ENCODE measurements at places on chromosomes 11 and 22.

DNA sequence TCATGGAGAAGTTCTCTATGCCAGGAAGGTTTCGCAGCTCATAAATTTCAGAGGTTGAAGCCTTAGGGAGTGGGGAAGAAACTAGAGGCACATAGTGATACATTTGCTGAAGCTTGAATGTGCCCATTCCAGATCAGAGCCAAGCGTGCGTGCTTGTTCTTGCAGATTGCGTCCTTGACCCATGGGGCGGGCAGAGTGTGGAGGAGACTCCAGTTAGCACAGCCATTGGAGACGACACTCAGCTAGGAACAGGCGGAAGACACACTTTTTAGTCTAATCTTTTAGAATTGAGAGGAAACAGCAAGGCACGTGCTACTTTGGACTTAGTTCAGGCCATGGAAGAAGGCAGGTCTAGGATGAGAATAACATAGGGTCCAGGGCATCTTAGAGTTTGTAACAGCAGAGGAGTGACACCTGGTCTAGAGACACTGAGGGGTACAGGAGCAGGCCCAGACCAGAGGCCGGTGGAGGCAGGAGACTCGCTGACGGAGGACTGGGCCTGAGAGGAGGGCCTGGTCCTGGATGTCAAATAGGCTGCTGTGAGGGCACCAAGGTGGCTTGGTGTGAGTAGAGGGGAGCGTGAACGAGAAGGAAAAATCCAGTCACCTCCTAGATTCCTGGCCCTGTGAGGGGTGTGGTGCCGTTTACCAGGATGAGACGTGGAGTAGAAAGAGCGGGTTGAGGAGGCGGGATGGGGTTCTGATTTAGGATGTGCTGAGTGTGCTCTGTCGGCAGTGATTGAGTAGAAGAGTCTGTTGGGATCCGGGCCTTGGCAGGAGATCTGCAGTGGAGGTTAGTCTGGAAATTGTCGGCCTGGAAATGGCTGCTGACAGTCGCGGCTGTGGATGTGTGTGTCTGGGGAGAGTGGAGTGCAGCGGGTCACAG is 154.7 kb downstream of the TBC1D22A start:
- no peak for DNase-seq

DNA sequence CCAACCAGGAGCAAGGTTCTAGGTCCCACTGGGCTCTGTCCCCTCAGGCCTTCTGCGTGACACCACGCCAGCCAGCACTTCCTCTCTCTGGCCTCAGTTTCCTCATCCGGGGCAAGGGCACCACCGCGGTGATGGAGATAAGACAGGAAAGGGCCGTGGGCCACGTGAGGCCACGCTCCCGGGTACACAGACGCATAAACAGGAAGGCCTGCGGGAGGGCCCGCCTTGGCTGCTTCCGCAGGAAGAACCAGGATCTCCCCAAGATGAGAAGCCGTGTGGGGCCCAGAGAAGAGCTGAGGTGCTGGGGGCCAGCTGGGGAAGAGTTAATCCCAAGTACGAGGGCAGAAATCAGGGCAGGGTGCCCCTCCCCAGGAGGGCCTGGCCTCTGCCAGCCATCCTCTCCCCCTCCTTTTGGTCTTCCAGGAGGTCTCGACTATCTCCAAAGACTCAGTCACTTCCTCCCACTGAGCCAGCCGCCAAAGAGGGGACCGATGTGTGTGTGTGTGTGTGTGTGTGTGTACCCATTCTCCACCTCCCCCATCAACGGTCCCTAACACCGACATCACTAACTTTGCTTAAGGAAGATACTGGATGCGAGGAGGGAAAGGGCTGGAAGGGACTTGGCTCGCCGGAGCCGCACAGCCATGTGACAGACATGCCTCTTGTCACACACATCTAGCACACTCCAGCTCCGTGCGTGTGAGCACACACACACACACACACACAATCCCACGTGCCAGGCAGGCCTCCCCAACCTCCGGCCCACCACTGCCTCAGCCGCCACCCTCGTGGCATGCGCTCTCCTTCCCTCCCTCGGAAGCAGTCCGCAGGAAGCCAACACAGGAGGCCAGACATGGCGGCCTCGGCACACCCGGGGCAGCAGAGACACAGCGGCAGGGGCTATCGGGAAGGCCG is 1.4 kb downstream of the MFNG start:
- DNase-seq: peak; percentile 69

DNA sequence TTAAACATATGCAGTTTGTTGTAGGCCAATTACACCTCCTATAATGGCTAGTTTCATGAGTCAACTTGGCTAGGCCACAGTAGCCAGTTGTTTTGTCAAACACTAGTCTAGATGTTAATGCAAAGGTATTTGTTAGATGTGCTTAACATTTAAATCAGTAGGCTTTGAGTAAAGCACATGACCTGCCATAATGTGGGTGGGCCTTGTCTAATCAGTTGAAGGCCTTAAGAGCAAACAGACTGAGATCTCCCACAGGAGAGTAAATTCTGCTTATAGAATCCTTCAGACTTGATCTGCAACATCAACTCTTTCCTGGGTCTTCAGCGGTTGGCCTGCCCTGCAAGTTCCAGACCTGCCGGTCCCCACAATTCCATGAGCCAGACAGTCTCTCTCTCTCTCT is 1345.9 kb downstream of the BRD1 start:
- no peak for DNase-seq

- DNase-seq: no peak
Measured at GRCh38 chr11:65382804-65383368, 440 bp upstream of the SLC25A45 start.

DNA sequence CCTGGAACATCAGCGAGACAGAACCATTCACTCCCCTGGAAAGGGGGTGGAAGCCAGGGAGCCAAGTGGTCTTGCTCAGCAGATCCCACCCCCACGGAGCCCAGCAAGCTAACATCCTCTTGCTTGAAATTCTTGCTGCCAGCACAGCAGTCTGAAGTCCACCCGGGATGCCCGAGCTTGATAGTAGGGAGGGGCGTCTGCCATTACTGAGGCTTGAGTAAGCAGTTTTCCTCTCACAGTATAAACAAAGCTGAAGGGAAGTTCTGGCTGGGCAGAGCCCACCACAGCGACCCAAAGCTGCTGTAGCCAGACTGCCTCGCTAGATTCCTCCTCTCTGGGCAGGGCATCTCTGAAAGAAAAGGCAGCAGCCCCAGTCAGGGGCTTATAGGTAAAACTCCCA is 764.8 kb upstream of the LUZP2 start:
- DNase-seq: no peak

- DNase-seq: peak; percentile 67
Measured at GRCh38 chr22:39622881-39623367, 52.4 kb downstream of the CACNA1I start.

DNA sequence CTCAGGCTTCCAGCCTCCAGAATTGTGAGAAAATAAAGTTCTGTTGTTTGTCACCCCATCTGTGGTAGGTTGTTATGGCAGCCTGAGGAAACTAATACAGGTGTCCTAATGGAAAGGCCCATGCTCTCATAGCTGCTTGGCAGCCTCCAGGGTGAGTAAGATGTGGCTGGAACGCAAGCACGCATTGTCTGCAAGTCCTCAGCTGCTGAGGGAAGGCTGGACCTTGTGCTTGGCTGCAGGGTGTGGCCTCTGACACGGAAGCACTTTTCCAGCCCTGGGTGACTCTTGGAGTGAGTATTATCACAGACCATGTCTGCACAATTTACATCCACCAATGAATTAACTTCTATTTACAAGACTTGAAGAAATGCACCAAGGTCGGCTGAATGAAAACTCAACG is 44.4 kb upstream of the BARX2 start:
- no peak for DNase-seq

DNA sequence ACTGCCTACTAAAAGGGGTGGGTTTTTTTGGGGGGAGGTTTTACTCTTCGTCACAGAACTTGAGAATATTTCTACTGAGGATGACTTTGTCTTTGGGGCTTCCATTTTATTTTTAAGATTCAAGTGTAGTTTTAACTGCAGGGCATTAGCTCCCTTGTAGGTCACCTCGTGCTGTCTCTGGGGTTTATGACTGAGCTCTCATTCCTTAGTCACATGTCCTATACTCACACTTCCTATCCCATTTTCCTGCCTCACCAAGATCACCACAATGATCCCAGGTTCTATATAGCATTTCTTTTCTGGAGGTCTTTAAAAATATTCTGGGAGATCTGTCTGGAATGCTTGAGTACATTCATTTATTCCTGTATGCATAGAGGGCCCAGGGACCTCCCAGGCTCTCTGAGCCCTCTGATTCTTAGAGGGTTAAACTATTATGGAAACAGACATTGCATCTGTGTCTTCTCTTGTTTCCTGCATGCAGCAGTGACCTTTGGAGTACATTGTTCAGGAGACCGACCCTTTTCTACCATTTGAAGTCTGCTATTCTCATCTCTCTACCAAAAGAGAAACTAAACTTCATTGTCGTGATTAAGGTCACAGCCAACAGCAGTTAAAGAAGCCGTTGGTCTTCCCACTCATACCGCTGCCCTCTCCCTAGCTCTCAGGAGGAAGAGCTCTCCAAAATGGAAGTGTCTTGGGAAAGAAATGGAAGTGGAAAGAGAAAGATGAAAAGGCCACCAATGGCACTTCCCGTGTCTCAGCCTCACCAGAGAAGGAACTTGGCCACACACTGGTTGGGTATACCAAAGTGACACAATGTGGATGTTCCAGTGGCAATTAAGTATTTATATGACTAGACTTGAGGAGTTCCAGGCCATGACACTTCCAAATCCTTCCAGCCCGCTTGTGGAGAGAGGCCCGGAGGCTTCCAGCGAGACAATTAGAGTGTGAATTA is 77.5 kb downstream of the ZBTB16 start:
- no peak for DNase-seq
